ENCODE measurements at places on chromosomes 5 and 9. TPM values are rescaled to one million over a fixed set of nuclear protein-coding genes. Genes with fewer than 3 reads are reported as not detected.
A peak's percentile ranks its signal among the peaks of the same experiment; 100 is the strongest.

- no peaks in the 10 kb centered on the region for H3K27me3 ChIP-seq
- no peaks in the 10 kb centered on the region for H3K36me3 ChIP-seq
- H3K27ac ChIP-seq, result no peak overlapping the region
Measured at GRCh38 chr5:63963080-63963735, 963 bp upstream of the HTR1A start.

The TBCA gene
- total RNA-seq, result 55.2 TPM

DNA sequence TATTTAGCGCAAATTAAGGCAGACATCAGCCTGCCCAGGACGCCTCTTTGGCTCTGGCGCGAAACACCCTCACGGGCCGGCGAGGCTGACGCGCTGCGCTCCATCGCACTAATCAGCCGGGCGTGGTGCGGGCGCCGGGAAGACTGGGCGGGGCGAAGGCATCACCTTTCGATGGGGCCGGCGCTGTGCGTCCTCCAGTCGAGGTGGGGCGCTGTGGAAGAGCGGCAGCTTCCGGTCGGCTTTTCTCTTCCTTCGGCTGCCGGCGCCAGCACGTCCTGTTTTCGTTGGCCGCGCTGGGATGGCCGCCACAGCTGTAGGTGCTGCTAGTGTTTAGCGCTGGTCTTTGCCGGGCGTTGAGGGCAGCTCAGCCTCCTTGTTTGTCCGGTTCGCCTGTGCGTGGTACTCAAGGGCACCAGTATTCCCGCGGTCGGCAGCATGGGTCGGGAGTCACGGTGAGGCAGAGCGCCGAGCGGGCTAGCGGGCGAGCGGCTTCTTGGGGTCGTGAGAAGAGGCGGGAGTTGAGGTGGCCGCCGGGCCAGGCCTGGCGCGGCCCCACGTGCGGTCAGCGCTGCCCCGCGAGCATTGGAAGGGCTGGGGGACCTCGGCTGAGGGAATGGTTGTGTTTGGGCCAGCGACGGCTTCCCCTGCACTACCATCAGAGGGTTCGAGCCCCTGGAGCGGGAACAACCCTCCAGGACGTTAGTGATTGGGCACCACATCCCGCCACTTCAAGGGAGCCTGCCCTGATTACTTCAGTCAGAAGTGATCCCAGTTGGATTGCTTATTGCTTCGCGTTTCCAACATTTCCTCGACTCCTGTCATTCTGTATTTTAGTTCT, at the start of gene DDX46:
DDX46 (plus strand) TSS at position 276 of the 838 bp plus-strand sequence; CDS start at position 436, 160 bp downstream.
- peaks cover 5% of the 10 kb centered on the region for H3K4me1 ChIP-seq
- DNase-seq, result peak; percentile 95
- peak within 1 kb of the TSS; percentile 90 for H3K4me3 ChIP-seq
- H3K27ac ChIP-seq, result peak within 1 kb of the TSS; percentile 39
- H3K27me3 ChIP-seq, result no peaks in the 10 kb centered on the region

DNA sequence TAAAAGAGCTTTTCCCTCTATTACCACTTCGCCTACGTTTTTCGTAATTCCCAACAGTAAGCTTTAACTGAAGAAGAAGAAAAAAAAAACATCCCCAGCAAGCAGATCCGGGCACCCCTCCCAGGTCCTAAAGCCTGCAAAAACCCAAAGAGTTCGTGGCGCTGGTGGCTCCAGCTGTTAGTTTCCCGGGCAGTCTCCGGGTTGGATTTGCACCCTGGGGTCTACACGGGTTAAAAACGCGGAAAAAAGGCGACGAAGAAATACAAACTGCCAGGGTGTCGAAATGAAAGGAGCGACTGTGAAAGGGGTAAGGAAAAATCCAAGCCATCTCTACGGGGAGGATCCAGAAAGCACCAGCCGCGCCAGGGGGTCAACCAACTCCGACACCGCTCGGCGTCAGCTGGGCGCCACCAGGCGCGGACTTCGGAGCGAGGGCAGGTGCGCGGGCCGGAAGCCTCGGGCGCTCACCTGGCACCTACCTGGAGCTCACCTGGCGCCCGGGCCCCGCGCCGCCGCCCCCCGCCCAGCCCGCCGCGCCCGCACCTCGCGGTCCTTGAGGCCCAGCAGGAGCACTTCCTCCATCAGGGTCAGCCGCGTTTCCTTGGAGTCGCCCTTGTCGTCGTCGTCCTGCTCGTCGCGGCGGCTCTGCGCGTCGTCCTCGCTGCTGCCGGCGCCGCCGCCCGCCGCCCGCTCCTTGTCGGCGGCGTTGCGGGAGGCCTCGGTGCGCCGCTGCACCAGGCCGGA, 680 bp downstream of the GOLPH3 start:
- peak overlapping the region; percentile 100 for H3K27ac ChIP-seq

The IFNA2 gene
- not detected for total RNA-seq

GRCh38 chr9:113228130-113228665, 6.9 kb downstream of the SLC31A1 start:
- H3K4me1 ChIP-seq, result peaks cover 14% of the 10 kb centered on the region
- H3K27ac ChIP-seq, result no peak overlapping the region
- no peaks in the 10 kb centered on the region for H3K36me3 ChIP-seq

DNA sequence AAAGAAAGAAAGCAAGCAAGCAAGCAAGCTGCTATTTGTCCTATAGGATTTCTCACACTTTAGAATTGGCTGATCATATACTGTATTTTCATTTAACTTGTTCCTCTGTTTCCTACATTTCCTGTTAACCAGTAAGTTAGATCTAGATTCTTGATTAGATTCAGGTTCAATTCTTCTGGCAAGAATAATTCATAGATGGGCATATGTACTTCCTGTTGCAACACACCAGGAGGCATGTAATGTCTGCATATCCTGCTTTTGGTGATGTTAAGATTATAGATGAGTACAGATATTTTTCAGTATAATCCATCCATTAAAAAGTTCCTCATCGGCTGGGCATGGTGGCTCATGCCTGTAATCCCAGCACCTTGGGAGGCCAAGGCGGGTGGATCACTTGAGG, 10.8 kb upstream of the KIF27 start:
- DNase-seq, result no peak
- H3K4me1 ChIP-seq, result no peaks in the 10 kb centered on the region
- H3K27me3 ChIP-seq, result no peaks in the 10 kb centered on the region
- H3K27ac ChIP-seq, result no peak overlapping the region
- no peaks in the 10 kb centered on the region for H3K36me3 ChIP-seq
- H3K4me3 ChIP-seq, result no peak overlapping the region

The PKD2L2 gene
- not detected for total RNA-seq

The CCL28 gene
- 3.1 TPM for total RNA-seq

GRCh38 chr9:69861011-69861410, 40.4 kb downstream of the CFAP95 start:
- no peak overlapping the region for H3K4me3 ChIP-seq
- DNase-seq, result no peak
- H3K4me1 ChIP-seq, result no peaks in the 10 kb centered on the region
- no peaks in the 10 kb centered on the region for H3K27me3 ChIP-seq
- H3K27ac ChIP-seq, result no peak overlapping the region

Data from pancreas (tissue), 10 donors.